ENCODE measurements at places on chromosomes 4 and X.

DNA sequence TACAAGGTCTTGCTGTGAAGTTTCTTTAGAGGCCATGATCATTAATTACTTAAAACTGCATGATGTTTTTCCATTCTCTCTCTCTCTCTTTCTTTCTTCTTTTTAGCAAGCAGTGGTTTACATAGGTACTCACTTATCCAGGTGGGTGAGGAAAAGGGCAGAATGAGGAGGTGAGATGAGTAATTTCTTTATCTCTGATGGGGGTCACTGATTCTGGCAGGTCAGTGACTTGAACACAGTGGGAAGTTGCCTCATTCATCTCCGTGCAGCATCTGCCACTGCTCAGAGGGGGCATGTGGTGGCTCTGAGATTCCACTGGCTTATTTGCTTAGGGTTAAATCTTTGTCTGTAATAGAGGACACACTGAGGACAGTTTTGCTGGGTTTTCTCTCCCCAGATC lies 62.6 kb downstream of the FAM114A1 start:
- DNase-seq, result no peak

DNA sequence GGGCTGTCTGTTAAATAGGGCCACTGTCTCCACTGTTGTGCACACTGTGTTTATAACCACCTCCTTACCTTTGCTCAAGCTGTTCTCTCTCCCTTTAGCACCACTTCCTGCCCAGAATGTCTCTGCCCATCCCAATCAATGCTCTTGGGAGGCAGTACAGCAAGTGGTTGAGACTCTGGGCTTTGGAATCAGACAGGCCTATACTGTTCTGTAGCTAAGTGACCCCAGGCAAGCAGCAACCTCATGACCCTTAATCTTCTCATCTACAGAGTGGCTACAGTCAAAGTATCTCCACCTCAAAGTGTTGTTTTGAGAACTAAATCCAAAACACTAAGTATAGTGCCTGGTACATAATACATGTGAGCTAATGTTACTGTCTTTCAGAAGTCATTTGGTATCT lies 3.8 kb upstream of the TXK start:
- DNase-seq, result no peak

DNA sequence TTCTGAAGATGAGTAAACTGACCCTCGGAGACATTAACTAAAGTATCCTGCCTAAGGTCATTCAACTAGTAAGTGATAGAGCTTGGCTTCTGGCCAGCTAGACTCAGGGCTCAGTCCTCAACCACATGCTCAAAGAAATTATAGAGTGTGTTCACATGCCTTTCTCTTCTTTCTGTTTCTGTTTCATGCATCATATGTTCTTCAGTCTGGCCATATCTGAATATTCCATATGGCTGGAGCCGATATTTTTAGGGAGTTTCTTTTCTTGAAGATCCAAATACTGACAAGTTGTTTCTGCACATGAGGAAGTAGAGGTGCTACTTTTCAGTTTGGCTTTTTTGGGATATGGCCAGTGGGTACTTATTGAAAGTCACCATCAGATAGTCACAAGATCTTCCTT lies 44.9 kb downstream of the MMRN1 start:
- no peak for DNase-seq

DNA sequence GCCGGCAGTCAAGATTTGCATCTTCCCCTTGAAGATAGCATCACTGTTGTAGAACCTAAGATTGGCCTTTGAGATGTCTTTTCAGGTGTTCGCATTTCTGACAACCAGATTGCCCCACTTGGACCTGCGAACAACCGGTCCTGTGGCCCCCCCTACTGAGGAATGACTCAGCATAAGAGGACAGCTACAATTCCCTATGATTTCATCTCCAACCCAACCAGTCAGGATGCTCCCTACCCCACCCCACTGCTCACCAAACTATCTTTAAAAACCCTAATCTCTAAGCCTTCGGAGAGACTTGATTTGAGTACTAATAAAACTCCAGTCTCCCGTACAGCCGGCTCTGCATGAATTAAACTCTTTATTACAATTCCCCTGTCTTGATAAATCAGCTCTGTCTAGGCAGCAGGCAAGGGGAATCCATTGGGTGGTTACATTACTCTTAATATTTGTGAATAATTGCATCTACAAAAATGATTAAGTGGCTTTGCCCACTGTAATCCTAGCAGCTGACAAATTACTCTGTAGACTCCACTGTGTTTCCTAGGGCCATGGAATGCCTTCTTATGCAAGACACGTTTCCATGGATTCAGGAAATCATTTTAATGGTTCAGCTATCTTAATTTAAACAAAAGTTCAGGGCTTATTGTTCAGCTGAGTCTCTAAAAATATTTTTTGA lies 95.4 kb downstream of the GPR143 start:
- no peak for DNase-seq

DNA sequence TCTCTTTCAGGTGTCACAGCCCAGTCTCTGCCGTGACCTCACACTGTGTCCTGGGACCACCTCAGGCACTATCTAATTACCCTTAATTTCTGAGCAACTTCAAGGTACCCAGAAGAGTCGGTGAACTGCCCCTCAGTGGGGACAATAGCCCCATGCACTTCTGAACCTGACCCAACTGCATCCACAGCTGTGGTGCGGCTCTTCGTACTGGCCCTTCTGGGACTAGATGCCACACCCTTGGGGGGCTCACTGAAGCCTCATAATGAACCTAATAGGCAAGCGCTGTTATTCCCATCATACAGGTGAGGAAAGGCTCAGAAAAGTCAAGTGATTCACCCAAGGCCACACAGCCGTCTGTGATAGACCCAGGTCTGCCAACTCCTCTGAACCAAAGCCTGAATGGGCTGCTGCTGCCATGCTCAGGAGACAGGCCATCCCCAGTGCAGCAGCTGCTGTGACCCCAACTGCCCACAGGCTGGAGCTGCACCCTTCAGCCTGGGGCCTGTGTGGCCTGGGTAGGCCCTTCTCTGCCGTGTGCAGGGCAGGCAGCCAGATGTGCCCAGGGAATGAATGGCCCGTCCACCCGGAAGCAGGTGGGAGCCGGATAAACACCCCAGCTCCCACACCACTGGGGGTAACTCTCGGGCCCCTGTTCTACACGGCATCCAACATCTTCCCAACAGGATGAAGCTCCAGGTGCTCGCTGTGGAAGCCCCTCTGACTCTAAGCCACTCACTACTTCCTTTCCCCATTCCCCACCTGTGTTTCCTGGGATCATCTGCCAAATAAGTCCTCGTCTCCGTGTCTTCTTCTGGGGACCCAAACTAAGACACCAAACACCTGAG lies 35.9 kb downstream of the HMX1 start:
- no peak for DNase-seq

GRCh38 chr4:166602068-166602467 lies 632.2 kb downstream of the SPOCK3 start:
- DNase-seq, result no peak

GRCh38 chr4:75545526-75545925 lies 10.3 kb upstream of the ODAPH start:
- DNase-seq, result no peak

DNA sequence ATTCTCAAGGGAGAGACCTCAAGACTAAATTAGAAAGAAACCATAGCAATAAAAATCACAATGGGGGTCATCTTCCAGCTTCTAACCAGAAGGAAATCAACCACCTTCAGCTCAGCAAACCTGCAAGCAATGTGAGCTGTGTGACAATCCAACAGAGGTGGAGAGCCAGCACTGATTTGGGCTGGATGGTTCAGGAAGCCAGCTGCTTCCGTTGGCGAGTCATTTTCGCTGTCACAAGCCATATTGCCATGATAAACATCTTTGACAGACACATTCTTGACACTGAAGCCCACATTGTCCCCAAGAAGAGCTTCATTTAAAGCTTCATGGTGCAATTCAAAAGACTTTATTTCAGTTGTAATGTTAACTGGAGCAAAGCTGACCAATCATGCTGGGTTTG lies 22.7 kb downstream of the F8A1 start:
- DNase-seq, result no peak

DNA sequence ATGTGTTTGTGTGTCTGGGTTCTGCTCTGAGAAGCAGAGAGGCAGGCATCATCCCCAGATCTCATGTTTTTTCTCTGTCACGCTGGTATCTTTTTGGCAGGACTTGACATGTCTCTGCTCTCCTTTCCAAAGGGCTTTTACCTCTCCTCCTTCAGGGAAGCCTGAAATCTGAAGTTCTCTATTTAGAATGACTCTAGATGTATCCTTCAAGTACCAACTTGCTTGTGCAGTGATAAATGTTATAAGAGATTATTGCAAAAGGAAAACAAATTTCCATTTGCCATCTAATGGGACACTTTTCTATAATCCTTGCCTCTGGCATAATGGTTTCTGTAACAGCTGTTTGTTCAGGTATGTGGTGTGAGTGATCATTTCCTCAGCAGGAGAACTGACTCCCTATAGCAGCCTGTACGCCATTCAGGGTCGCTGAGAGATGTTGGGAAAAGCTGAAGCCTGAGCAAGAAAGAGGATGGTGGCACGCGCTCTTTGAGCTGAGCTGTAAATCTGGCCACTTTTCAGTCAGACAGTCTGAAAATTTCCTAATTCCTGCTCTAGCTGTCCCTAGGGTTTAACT lies 72.5 kb downstream of the CNGA2 start:
- no peak for DNase-seq

GRCh38 chr4:70614184-70614555 lies 14.4 kb upstream of the ENAM start:
- no peak for DNase-seq

- no peak for DNase-seq
Measured at GRCh38 chr4:177528620-177529019, 86.4 kb upstream of the AGA start.

DNA sequence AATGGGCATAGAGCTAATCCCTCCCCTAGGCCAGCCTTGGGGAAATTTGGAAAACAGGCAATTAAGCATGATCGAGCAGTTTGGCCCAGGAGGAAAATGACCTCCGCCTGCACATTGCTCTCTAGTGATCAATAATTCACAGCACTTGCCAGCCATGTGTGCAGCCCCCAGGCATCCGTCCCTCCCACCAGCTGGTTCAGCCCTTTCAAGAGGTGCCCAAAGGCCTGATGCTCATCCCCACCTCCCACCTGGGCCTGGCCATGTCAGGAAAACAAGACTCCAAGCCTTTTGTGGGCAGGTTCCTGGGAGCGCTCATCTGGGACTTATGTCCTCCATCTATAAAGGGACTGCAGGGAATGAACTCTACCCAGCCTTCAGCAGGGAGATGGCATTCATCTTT lies 17.5 kb upstream of the PPP2R2C start:
- DNase-seq, result no peak

- DNase-seq, result no peak
Measured at GRCh38 chr4:112288455-112288854, 2.8 kb upstream of the TIFA start.

- no peak for DNase-seq
Measured at GRCh38 chrX:17564689-17565409, 172.4 kb upstream of the SCML1 start.

GRCh38 chr4:7637971-7638370 lies 203.2 kb upstream of the PSAPL1 start:
- no peak for DNase-seq

DNA sequence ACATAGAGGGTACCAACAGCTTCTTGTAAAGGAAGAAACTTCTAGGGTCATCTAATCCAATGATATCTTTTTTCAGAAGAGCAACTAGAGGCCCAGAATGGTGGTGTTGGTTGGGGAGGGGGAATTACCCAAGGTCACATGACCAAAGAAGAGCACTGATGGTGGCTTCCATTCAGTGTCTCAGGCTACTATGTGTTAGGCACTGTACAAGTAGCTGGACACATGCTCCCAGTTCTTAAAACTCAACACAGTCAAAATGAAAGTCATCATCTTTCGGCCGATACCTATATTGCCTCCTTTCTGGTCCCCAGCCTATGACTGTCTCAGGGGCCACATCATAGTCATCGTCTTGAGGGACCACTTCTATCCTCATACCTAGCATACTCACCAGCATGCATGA lies 88.1 kb downstream of the ARHGAP6 start:
- DNase-seq, result no peak

DNA sequence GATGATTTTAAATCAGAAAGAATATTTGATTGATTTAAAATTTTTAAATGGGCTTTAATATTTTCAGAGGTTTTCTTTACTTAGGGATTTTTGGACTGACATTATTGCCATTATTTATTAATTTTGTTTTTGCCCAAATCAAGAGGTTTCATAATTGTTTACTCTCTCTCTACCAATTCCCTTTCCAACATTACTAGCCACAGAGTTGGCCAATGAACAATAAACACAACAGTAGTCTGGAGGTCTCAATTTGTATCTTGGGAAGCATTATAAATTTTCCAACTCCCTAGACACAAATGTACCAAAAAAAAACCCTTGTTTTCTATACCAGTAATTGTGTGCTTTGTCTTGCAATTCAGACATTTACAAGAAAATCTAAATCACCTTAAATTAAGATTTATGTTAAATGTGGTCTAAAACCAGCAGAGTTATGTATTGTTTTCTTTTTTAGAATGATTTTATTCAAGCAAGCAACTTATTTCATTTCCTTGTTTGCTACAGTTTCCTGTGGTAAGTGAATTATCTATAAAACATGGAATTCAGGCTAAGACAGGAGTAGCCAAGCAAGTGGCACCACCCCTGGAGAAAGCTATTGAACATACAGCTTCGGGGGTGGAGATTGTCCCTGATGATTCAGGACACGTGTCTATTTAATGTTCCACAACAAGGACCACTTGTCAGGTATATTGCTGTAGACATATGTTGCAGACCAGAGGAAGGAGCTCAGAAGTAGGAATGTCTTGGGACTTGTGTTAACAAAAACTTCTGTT lies 622 bp downstream of the KLKB1 start:
- DNase-seq, result no peak

- DNase-seq, result no peak
Measured at GRCh38 chr4:54657551-54658251, at the start of gene KIT. Gene KIT, plus strand, starts transcription at chr4:54657957. Its CDS starts 58 bp downstream, at chr4:54658015.

GRCh38 chr4:2069161-2069971 lies 10.2 kb downstream of the NAT8L start:
- DNase-seq, result no peak

DNA sequence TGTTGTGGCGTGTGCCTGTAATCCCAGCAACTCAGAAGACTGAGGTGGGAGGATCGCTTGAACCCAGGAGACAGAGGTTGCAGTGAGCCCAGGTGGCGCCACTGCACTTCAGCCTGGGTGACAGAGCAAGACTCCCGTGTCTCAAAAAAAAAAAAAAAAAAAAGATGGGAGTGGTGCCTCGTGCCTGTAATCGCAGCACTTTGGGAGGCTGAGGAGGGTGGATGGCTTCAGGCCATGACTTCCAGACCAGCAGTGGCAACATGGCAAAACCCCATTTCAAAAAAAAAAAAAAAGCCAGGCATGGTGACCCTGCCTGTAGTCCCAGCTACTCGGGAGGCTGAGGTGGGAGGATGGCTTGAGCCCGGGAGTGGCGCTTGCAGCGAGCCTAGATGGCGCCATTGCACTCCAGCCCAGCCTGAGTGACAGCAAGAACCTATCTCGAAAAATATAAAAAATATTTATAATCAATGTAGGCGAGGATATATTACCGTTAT lies 27.0 kb downstream of the EIF2S3 start:
- peak; percentile 14 for DNase-seq

- DNase-seq, result no peak
Measured at GRCh38 chr4:55124322-55125076, 896 bp downstream of the KDR start.

GRCh38 chrX:44775726-44776125 lies 68.1 kb upstream of the DUSP21 start:
- no peak for DNase-seq

GRCh38 chr4:8916351-8916885 lies 44.8 kb upstream of the HMX1 start:
- no peak for DNase-seq

- DNase-seq, result no peak
Measured at GRCh38 chr4:81003597-81004111, 26.9 kb upstream of the BMP3 start.

GRCh38 chr4:117225471-117225870 lies 140.1 kb upstream of the TRAM1L1 start:
- no peak for DNase-seq

GRCh38 chr4:17717301-17717700 lies 64.1 kb downstream of the FAM184B start:
- no peak for DNase-seq

Measured in stimulated activated CD8-positive, alpha-beta memory T cell treated with anti-CD3 and anti-CD28 coated beads, Interleukin-4, amount 100 ng/mL, for 1 hour (primary cell).